Brain (organoid and tissue), 16 donors: ENCODE measurements at places on chromosomes 3 and 15.

DNA sequence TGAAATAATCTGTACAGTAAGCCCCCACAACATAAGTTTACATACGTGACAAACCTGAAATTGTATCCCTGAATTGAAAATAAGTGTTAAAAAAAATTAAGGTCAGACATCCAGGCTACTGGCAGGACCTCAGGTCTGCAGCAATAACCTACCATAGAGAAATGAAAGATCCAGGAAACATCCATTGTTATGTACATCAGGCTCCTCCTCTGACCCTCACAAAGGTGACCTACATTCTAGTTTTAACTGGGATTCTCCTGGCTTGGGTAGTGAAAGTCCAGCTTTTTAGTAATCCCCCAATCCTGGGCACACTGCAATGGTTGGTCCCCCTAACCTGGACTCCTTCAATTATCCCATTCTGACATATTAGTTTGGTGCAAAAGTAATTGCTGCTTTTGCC lies 749.6 kb upstream of the LMCD1 start:
- DNase-seq = no peak

DNA sequence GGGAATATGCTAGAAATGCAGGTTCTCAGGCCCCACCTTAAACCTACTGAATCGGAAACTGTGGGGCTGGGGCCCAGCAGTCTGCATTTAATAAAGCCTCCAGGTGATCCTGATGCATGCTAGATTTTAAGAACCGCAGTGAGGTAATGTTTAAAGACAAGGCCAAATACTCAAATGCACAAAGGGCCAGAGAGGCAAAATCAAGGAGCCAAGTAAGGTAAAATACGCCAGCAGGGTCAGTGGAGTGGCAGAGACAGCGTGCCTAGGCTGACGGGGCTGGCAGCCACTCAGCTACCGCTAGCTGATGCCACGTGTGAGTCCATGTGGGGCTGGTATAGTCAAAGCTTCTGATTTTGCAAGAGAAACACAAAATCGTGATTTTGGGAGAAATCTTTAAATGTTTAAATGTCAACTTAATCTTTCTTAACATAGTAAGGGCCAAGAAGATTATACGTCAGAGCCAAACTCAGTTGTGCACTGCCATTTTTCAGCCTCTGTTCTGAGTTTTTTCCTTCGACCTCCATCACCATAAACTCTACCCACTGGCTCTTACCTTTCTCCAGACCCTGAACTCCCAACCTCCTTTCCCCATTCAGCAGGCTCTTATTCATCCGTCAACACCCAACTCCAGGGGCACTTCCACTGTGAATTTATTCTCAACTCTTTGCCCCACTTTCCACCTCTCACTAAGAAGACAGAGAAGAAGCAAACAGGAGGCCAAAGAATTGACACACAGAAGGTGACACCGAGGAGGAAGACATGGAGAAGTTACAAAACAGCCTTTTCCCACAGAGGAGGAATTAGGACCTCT lies 136.6 kb upstream of the RAD18 start:
- no peak for DNase-seq

DNA sequence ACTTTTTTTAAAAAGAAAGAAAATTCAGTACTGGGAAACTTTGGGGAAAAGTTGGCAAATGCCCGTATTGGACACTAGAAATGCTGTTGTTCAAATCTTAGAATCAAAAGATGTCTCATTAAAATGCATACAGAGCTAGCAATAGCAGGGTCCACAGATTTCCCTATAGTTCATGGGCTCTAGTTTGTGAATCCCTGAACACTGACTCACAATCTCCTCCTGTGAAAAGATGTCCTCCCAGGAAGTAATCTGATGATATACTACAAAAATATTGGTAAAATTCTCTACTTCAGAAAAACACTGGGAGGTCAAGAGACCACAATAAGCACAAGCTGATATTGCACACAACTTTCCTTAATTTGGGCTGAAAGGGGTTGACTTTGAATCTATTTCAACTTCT lies 568.4 kb upstream of the ZNF385D start:
- DNase-seq = no peak

DNA sequence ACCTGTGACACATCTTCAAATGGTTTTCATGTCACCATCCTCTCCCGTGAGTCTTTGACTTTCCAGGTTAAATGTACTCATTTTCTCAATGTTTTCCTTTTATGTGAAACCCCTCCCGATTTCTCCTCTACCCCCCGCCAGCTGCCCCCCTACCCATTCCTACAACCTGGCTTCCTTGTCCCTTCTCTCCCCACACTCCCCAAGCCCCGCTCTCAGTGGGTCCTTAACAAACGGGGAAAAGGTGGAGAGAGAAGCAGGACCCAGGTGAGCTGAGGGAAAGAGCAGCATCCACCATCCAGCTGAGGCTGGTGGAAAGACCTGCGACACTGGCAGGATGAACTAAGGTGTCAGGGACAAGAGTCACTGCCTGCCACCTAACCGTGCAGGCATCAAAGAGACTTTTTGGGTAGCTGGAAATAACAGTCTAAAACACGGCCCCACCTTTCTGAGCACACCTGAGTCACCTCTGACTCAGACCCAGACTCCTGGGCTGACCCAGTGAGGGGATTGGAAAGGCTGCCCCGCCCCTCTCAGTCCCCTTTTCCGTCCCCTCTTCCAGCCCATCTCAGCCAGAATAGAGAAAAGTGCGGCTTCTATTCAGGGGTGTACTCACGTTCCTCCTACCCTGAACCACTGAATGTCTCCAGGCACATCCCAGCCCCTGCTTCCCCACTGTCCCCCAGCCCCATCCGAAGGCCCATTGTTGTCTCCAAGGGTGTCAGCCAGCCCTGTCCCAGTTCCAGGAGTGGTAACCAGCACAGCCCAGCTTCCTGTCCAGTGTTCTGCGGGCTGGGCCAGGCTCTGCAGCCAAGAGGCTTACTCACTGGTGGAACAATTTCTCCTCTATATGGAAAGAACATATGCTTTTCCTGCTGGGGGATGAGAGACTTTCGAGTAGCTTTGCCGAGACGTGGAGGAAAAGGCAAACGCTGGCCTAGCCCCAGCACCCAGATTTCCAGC lies 20.4 kb downstream of the ISG20 start:
- no peak for DNase-seq

DNA sequence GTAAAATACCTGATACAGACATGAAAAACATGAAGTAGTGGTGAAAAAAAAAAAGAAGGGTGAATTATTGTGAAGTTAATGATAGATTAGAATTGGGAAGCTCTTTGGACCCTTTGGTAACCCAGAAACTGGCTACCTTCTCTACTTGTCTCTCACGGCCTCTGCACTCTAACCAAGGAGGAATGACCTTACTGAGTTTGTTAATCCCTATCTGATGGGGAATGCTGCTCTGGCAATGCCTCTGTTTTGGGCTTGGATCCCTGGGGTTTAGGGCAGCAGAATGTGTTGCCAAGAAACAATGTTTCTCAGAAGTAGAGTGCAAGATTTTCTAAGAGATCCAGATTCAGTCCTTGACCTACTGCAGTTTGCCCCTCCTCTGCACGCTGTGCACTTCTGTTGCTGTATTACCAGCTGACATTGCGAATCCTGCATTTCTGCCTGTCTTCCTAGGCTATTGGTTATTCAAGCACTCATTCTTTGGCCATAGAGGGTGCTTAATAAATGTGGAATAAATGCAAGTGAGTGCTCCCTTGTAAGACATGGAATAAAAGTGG lies 49.2 kb upstream of the MAP3K13 start:
- no peak for DNase-seq

DNA sequence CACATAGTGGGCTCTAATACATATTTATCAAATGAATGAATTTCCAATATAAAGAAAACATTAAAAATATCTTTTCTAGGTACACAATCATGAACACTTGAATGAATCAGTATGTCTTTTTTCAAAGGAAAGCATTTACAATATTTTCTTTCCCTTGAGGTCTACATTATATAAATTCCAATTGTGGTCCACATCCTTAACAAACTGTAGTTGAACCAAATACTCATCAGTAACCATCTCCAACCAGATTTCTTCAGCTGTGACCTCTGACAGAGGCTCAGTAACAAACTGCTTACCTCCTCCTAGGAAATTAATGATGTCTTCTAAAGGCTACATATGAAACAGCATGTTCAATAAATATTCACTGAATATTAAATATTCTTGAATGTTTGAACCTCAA lies 58.8 kb downstream of the CFAP20DC start:
- DNase-seq = no peak

DNA sequence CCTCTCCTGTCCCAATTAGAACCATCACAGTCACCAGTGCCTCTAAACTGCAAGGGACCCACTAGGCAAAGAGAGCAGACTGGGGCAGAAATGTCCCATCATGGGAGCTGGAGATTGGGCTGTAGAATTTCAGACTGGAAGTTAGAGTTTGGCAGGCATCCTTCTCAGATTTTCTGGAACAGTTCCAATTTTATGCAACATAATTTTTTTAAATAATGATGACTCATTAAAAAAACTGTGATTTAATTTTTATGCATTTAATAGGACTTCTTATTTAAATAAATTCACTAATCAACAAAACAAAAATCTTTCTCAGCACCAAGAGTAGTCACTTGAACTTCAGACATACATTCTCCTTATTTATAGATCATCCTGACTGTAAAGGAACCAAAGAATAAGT lies 84.6 kb upstream of the SLC7A14 start:
- DNase-seq = no peak

- DNase-seq = peak; percentile 27
Measured at GRCh38 chr3:133988631-133989161, 41.0 kb downstream of the SLCO2A1 start.

DNA sequence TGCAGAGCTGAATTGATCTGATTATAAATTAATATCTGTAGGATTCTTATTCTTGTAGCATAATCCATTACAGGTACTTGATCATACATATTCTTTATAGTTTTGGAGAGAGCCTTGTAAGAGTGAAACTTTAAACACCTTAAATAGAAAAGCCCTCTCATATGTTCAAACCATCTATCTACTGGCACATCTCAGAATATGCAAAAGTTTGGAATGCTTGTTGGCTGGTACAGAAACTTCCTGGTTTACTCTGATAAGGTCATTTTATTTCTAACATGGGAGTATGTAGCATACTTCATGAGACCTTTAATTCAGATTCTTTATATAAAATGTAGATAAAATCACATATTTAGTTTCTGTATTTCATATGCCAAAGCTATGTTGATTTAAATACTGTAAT lies 21.9 kb upstream of the SELENOT start:
- no peak for DNase-seq

GRCh38 chr15:52352086-52352485 lies 56.5 kb upstream of the MYO5C start:
- no peak for DNase-seq
